ENCODE measurements at places on chromosomes 5 and 9.

GRCh38 chr5:176678584-176678983 lies 31.3 kb downstream of the TSPAN17 start:
- no peak for DNase-seq

DNA sequence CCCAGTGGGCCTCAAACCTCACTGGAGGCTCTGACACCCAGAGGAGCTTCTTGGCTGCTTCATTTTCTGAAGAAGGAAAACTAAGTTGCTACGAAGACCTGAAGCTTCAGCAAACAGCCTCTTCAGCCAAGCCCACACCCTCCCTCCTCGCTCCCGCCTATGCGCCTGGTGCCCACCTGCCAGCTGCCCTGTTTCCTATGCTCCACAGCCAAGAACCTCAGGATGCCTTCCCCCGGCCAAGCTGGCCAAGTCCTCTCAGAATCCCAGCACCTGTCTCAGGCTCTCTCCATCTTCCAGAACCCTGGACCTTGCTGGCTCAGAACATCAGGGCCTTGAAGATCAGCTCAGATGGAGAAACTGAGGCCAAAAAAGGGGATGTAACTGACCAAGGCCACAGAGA lies 60.4 kb downstream of the STK10 start:
- DNase-seq: no peak

- no peak for DNase-seq
These were observed 19.3 kb downstream of the RFK start for GRCh38 chr9:76374783-76375559.

GRCh38 chr5:93600409-93601070 lies 17.5 kb downstream of the NR2F1 start:
- no peak for DNase-seq

GRCh38 chr5:4572311-4573100 lies 567.6 kb upstream of the ADAMTS16 start:
- DNase-seq: no peak

GRCh38 chr9:130111786-130112537 lies 58.3 kb downstream of the GPR107 start:
- DNase-seq: no peak

DNA sequence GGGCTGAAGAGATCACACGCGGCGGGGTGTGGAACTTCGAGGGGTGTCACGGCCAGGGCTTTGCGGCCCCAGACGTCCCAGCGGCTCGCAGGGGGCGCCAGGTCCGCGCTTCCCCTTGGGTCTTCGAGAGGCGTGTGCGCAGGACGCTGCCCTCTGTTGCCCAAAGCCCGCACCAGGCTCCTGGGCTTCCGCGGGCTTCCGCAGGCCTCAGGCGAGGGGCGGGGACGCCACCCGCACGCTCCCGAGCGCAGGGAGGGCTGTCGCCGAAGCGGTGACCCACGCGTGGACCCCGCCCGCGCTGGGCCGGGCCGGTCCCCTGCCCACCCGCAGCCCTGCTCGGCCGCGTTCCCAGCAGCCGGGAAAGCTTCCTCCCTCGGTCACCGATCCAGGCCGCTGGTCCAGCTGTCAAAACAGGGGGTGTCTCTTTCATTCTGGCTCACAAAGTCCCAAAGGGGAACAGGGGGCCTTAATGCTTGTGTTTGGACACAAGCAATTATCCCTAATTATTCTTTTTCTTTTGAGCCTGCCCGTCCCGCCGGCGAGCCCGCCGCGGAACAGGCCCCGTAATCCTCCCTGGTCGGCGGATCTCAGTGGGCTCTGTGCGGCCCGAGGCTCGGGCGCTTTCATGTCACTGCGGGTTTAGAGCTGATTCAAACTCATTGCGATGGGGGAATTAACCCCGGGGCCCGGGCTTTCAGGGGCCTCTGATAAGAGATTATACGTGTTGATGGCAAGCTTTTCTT lies 60.6 kb downstream of the TMEM174 start:
- no peak for DNase-seq

DNA sequence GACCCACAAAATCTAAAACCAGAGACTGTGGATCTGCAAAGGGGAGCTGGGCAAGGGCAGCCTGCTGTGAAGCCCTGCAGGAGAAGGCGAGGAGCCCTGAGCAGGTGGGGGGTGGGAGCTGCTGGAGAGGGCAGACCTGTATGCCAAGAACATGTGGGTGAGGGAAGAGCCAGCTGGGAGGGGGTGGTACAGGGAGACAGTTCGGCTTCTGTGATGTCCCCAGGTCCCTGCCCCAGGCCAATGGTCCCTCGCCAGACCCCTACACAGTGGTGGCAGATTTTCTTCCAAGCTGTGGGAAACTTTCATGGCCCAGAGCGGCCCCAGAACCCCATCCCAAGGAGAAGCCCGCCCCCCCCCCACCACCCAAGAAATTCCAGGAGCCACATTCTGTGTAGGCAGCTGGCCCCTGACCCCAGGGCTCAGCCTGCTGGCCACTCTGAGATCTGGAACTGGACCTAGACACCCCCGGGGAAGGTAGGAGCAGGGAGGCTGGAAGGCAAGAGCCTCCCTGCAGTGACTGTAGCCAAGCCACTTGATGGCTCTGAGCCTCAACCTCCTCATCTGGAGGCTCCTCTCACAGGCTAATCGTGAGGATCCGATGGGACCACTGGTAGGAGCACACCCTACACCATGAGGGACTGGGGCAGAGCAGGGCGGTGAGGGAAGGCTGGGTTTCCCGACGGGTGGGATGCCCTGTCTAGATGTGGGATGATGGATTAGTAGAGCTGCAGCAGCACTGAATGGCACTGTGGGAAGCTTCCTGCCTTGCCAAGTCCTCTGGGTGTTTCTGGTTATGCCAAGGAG lies 22.6 kb upstream of the CSF1R start:
- no peak for DNase-seq
